Effector memory CD4-positive, alpha-beta T cell (primary cell): ENCODE measurements at places on chromosomes 11 and 22.

GRCh38 chr11:34936945-34937629, 20.7 kb downstream of the PDHX start:
- H3K27me3 ChIP-seq = no peaks in the 10 kb centered on the region
- no peak for DNase-seq
- no peak overlapping the region for H3K27ac ChIP-seq
- peaks cover 6% of the 10 kb centered on the region for H3K36me3 ChIP-seq
- no peak overlapping the region for H3K4me3 ChIP-seq
- H3K4me1 ChIP-seq = no peaks in the 10 kb centered on the region

- no peaks in the 10 kb centered on the region for H3K27me3 ChIP-seq
- H3K4me1 ChIP-seq = no peaks in the 10 kb centered on the region
- DNase-seq = no peak
- no peak overlapping the region for H3K4me3 ChIP-seq
- H3K27ac ChIP-seq = no peak overlapping the region
- H3K36me3 ChIP-seq = no peaks in the 10 kb centered on the region
Measured at GRCh38 chr11:130049328-130049771, 20.3 kb upstream of the APLP2 start.

DNA sequence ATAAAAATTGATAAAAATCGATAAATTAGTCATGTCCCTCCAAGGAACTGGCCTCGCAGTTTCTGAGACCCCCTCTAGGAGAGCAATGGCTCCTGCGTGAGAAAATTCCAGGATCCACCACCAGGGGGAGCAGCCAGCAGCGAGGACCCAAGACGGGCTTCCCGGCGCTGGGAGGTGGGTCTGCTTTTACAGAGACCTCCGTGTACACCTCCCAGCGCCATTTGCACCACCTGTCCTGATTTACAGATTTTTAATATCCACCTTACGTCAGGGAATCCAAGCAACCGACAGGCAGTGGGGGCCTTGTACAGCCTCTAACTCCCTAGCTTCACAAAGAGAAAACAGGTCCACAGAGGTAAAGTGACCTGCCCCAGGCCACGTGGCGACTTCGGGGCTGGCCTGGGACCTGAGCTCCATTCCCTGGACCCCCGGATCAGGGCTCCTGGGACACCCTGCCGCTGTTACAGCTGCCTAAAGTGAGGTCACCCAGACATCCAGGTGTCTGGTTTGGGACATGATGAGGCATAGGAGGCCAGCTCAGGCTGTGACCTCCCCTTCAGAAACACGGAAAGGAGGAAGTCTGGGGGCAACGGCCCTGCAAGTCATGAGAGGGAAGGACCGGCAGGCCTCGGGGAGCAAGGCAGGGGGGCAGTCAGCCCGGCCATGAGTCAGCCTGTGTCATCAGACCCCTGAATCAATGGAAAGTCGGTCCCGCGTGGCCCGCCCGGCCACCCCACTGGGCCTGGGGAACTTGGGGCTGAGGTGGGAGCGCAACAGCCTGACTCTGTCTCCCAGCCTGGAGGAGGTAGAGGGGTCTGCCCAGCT, 3.5 kb downstream of the OSM start:
- no peaks in the 10 kb centered on the region for H3K27me3 ChIP-seq
- peak overlapping the region; percentile 5 for H3K4me3 ChIP-seq
- H3K36me3 ChIP-seq = peaks cover 5% of the 10 kb centered on the region
- peak overlapping the region; percentile 29 for H3K27ac ChIP-seq
- DNase-seq = peak; percentile 74
- H3K4me1 ChIP-seq = peaks cover 56% of the 10 kb centered on the region

GRCh38 chr11:99449345-99449744, 428.6 kb downstream of the CNTN5 start:
- no peak overlapping the region for H3K27ac ChIP-seq
- H3K36me3 ChIP-seq = no peaks in the 10 kb centered on the region
- H3K4me1 ChIP-seq = no peaks in the 10 kb centered on the region

DNA sequence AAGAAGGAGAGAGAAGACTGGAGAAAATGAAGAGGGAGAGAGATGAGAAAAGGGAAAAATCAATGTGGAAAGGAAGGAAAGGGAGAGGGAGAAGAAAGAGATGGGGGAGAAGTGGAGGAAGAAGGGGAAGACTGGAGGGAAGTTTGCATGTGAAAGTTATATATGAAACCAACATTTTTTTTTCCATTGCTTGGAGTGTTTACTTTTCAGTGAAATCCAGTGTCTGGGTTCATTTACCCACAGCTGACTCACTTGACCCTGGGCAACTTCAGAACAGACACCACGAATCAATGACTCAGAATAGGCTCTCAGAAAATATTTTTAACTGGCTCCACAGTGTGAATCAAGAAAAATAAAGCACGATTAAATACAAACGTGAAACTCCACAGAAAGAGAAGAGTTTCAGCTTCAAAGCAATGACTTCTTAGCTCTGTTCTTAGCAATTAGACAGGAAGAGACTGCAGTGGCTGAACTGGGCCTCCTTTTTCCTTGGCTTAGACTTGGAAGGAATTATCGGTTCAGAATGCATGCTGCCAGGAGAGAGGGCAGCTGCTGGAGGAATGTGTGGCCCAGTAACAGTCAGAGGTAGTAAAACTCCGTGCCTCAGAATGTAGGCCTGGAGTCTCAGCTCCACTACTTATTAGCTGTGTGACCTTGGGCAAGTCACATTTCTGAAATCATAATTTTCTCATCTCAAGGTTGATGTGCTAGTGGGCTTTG, 237.5 kb downstream of the MIAT start:
- peaks cover 5% of the 10 kb centered on the region for H3K27me3 ChIP-seq
- DNase-seq = no peak
- H3K4me1 ChIP-seq = no peaks in the 10 kb centered on the region
- H3K27ac ChIP-seq = no peak overlapping the region
- no peaks in the 10 kb centered on the region for H3K36me3 ChIP-seq
- H3K4me3 ChIP-seq = no peak overlapping the region

- no peak overlapping the region for H3K4me3 ChIP-seq
- H3K27ac ChIP-seq = no peak overlapping the region
- H3K36me3 ChIP-seq = no peaks in the 10 kb centered on the region
- H3K4me1 ChIP-seq = no peaks in the 10 kb centered on the region
Measured at GRCh38 chr11:87007963-87008362, 29.8 kb upstream of the TMEM135 start.

DNA sequence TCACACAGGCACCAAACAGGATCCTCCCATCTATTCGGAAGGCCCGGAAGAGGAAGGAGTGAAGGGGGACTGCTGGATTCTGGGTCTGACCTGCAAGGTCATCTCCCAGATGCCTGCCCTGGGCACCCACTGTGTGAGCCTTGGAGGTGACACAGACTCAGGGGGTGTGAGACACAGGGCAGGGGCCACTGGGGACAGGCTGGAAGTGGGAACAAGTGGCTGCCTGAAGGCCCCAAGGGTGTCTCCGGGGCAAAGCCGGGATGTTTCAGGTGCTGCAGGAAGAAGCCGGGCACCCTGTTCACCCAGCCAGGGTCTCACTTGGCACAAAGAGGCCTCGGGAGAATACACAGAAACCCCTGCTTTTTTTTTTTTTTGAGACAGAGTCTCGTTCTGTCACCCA, 385.5 kb downstream of the CTTN start:
- no peaks in the 10 kb centered on the region for H3K36me3 ChIP-seq
- no peaks in the 10 kb centered on the region for H3K27me3 ChIP-seq
- no peak overlapping the region for H3K4me3 ChIP-seq
- no peak for DNase-seq
- H3K4me1 ChIP-seq = no peaks in the 10 kb centered on the region
- no peak overlapping the region for H3K27ac ChIP-seq

DNA sequence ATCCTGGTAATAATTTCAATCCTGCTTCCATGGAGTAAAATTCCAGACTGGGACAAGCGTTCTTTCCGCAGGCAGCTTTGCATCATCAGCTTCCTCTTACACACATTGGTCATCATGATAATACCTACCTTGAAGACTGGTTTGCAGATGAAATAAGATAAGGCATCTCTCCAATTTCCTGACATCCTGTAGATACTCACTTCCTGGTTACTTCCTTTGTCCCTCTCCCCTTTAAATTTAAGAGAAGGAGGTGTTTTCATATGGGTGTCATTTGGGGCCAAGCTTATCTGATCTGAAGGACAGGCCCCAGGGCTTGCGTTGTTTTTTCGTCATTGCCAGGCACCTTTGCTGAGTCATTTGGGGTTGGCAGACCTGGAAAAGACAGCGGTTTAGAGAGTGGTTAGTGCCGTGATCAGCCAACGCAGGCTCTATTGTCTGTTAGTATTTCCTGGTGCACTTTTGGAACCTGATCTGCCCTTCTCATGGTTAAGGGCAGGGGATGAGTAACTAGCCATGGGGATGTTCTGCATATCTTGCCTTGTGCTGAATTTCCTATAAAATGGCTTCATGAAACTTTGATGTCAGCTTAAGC, 24.1 kb downstream of the GRAMD1B start:
- no peak overlapping the region for H3K4me3 ChIP-seq
- H3K27ac ChIP-seq = peak overlapping the region; percentile 34
- H3K4me1 ChIP-seq = peaks cover 12% of the 10 kb centered on the region
- no peaks in the 10 kb centered on the region for H3K27me3 ChIP-seq
- H3K36me3 ChIP-seq = no peaks in the 10 kb centered on the region

- H3K27me3 ChIP-seq = no peaks in the 10 kb centered on the region
- H3K27ac ChIP-seq = no peak overlapping the region
- H3K4me3 ChIP-seq = no peak overlapping the region
- no peaks in the 10 kb centered on the region for H3K4me1 ChIP-seq
- DNase-seq = no peak
- H3K36me3 ChIP-seq = no peaks in the 10 kb centered on the region
Measured at GRCh38 chr22:28021116-28021997, 102.3 kb upstream of the PITPNB start.

DNA sequence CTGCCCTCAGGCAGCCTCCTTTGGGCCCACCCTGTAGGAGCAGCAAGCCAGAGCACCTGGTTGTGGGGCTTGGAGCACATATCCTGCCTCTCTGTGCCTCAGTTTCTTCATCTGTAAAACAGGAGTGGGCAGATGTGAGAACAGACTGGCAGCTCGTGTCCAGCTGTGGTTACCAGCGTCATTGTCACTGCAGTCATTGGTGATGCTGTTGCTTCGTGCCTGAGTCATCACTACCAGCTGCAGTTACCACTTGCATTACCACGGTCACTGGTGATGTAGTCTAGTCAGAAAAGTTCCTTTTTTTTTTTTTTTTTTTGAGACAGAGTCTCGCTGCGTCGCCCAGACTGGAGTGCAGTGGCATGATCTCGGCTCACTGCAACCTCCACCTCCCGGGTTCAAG, 20.4 kb downstream of the RSPH14 start:
- no peak overlapping the region for H3K4me3 ChIP-seq
- no peaks in the 10 kb centered on the region for H3K36me3 ChIP-seq
- H3K27ac ChIP-seq = no peak overlapping the region
- DNase-seq = no peak
- peaks cover 13% of the 10 kb centered on the region for H3K4me1 ChIP-seq

DNA sequence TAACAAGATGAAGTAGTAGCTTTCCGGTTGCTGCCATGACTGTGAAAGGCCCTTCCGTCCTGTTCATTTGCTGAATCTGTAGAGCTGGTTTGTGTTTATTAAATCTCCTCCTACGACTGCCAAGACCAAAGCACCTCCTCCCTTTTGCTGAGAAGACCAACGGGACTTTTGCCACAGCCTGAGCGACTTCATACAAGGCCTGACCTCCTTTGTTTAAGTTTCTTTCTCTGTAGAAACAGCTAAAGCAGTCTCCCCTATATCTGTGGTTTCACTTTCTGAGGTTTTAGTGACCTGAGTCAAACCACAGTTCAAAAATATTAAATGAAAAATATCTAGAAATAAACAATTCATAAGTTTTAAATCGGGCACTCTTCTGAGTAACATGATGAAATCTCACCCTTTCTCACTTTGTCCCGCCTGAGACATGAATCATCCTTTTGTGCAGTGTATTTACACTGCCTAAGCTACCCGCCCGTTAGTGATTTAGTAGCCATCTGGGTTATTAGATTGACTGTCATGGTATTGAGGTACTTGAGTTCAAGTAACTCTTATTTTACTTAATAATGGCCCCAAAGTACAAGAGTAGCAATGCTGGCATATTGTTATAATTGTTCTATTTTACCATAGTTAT, 119.1 kb upstream of the LRRC4C start:
- no peak overlapping the region for H3K4me3 ChIP-seq
- no peak for DNase-seq
- no peak overlapping the region for H3K27ac ChIP-seq
- H3K36me3 ChIP-seq = no peaks in the 10 kb centered on the region
- H3K27me3 ChIP-seq = no peaks in the 10 kb centered on the region

GRCh38 chr11:87128372-87128771, 90.6 kb downstream of the TMEM135 start:
- H3K27ac ChIP-seq = no peak overlapping the region
- H3K36me3 ChIP-seq = no peaks in the 10 kb centered on the region
- no peaks in the 10 kb centered on the region for H3K4me1 ChIP-seq
- no peak overlapping the region for H3K4me3 ChIP-seq
- no peaks in the 10 kb centered on the region for H3K27me3 ChIP-seq

GRCh38 chr11:72924568-72925190, 110.5 kb downstream of the ATG16L2 start:
- no peaks in the 10 kb centered on the region for H3K27me3 ChIP-seq
- H3K27ac ChIP-seq = no peak overlapping the region
- H3K4me1 ChIP-seq = no peaks in the 10 kb centered on the region
- H3K4me3 ChIP-seq = no peak overlapping the region

GRCh38 chr11:34899633-34900016, 16.6 kb downstream of the APIP start:
- no peaks in the 10 kb centered on the region for H3K4me1 ChIP-seq
- H3K36me3 ChIP-seq = no peaks in the 10 kb centered on the region
- DNase-seq = no peak
- no peaks in the 10 kb centered on the region for H3K27me3 ChIP-seq
- H3K27ac ChIP-seq = no peak overlapping the region
- no peak overlapping the region for H3K4me3 ChIP-seq

DNA sequence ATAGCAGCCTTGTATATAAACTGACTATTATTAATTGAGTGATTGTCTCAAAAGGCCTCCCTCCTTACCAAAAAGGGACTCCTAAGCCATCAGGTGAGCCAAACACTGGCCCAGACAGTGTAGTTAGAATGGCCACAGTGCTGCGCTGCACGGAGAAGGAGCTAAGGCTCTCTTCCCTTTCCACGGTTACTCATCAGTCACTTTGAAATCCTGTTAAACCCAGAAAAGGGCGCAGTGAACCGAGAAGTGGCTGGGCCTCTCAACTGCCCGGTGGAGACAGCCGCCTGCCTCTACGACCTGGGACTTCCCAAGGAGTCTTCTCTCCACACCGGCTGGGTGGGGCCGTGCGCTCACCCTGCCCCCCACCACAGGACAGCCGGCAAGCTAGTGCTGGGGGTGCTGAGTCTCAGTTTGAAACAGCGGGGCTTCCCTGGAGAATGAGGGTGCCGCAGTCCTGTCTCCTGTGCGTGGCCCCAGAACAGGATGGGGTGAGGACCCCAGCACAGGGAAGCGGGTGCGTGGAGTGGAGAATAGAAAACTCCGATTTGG, 1.3 kb downstream of the MYH9 start:
- peaks cover 3% of the 10 kb centered on the region for H3K36me3 ChIP-seq
- DNase-seq = no peak
- H3K4me3 ChIP-seq = peak overlapping the region; percentile 92

DNA sequence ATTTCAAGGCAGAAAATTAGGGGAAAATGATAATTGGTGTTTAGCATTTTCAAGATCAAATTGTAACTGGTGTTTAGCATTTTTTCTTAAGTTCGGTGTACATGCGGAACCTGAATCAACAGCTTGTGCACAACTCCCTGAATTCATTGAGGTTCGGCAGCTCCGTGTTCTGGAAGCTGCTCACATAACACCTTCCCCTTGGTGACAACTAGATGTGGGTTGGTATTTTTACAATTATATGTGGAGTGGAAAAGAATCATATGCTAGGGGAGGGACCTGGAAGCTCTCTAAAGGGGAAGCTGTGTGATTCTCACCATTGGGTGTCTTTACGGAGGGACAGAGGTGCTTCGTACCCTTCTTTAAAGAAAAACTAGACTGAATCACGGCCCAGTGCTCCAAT, 199.0 kb upstream of the MTNR1B start:
- no peak overlapping the region for H3K27ac ChIP-seq
- H3K4me3 ChIP-seq = no peak overlapping the region
- no peak for DNase-seq
